IMR-90 (cell line): ENCODE measurements at places on chromosomes 11 and 22. TPM values are rescaled to one million over a fixed set of nuclear protein-coding genes. Genes with fewer than 3 reads are reported as not detected.
A peak's percentile ranks its signal among the peaks of the same experiment; 100 is the strongest.

KCNJ1 gene
- not detected in 2 replicates for polyA plus RNA-seq

ASCL2 gene
- not detected in 2 replicates for polyA plus RNA-seq

DCHS1 gene
- polyA plus RNA-seq, result 3.3 and 3.8 TPM in 2 replicates

SLC22A9 gene
- polyA plus RNA-seq, result not detected in 2 replicates

APOA5 gene
- not detected in 2 replicates for polyA plus RNA-seq

C1QTNF4 gene
- polyA plus RNA-seq, result 0.12 and 0.16 TPM in 2 replicates

MS4A3 gene
- not detected in 2 replicates for polyA plus RNA-seq

SLC22A6 gene
- not detected in 2 replicates for polyA plus RNA-seq

TIGD3 gene
- 0.12 TPM in 1 of 2 replicates, not detected in the other for polyA plus RNA-seq

SMIM38 gene
- 0.05 and 0.07 TPM in 2 replicates for polyA plus RNA-seq

CD6 gene
- polyA plus RNA-seq, result not detected in 2 replicates

CASP1 gene
- 11.1 and 12.5 TPM in 2 replicates for polyA plus RNA-seq

C11orf91 gene
- 0.10 TPM in 1 of 2 replicates, not detected in the other for polyA plus RNA-seq

GNAZ gene
- polyA plus RNA-seq, result 1.5 and 1.7 TPM in 2 replicates

MRTFA gene
- polyA plus RNA-seq, result 17.1 and 17.2 TPM in 2 replicates

STARD10 gene
- polyA plus RNA-seq, result 32.9 and 37.4 TPM in 2 replicates

SGSM1 gene
- not detected in 2 replicates for polyA plus RNA-seq

DNA sequence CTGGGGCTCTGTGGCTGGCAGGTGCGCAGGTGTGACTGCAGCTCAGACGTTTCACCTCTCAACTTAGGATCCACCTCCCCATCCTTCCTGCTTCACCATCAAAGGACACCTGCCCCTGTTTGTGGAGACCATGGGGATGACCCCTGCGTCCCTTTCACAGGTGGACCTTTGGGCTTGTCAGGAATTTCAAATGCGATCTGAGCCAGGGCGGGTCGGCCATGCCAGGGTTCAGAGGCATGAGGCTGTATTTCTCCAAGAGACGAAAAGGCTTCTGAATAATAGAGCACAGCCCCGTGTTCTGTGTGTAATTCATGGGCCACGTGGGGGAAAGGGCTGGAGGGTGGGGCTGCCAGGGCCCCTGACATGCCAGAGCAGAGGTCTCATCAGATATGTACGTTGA is 668.0 kb downstream of the BRD1 start:
- no peaks in the 10 kb centered on the region for H3K4me1 ChIP-seq
- H3K4me3 ChIP-seq, result no peak overlapping the region
- H3K27ac ChIP-seq, result no peak overlapping the region
- no peaks in the 10 kb centered on the region for H3K36me3 ChIP-seq
- H3K27me3 ChIP-seq, result no peaks in the 10 kb centered on the region

DNA sequence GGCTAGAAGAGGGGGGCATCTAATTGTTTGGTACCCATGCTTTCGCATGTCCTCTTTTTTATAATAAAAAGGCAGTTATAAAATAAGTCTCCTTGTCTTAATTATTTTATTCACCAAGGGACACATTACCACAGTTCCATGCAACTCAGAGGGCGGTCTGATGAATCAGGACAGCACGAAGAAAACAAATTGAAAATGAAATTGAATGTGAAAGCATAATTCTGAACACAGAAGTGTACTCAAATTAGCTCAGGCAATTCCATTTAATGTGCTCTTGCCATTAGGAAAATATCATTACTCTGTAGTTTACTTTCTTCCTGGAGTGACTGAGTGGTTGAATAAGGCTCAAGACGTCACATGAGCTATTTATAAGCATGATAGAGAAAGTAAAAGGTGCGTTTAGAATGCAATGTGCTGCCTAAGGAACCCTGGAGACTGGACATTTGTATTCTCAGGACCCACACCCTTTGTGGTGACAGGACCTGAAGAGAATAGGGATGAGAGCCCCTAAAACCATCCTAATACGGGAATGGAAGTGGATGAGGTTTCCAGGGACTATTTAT is 59.6 kb downstream of the MTNR1B start:
- DNase-seq, result no peak
- H3K36me3 ChIP-seq, result no peaks in the 10 kb centered on the region
- no peaks in the 10 kb centered on the region for H3K27me3 ChIP-seq
- peaks cover 4% of the 10 kb centered on the region for H3K4me1 ChIP-seq
- H3K4me3 ChIP-seq, result no peak overlapping the region

GRCh38 chr11:4433856-4434255 is 15.2 kb upstream of the OR52K2 start:
- H3K36me3 ChIP-seq, result no peaks in the 10 kb centered on the region
- H3K4me3 ChIP-seq, result no peak overlapping the region
- no peaks in the 10 kb centered on the region for H3K4me1 ChIP-seq
- H3K27me3 ChIP-seq, result no peaks in the 10 kb centered on the region

GRCh38 chr11:130206141-130206540 is 46.6 kb downstream of the ST14 start:
- no peak for DNase-seq
- H3K27me3 ChIP-seq, result peaks cover 42% of the 10 kb centered on the region
- H3K27ac ChIP-seq, result no peak overlapping the region
- H3K36me3 ChIP-seq, result no peaks in the 10 kb centered on the region
- no peak overlapping the region for H3K4me3 ChIP-seq

DNA sequence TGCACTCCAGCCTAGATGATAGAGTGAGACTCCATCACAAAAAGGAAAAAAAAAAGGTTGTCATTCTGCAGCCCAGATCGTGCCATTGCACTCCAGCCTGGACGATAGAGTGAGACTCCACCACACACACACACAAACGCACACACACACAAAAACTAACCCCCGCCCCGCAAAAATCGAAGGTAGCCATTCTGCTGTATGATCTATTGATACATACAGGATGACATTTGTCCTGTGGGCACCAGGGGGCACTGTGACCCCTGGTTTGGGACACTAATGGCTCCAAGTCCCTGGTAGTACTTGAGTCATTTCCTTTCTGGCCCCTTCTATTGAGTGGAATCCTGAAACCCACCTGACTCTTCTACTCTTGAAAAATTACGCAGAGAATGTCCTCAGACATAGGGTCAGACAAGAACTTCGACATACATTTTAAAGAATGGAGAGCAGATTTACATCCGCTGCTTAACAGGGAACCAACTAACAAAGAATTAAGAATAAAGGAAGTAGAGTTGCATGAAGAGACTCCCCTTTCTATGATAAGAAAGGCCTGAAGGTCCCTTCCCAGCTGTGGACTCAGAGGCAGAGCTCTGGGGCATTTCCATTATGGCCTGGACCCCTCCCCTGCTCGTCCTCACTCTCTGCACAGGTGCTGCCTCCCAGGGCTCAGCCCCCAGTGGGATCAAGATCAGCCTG is 35.0 kb upstream of the PRAME start:
- H3K36me3 ChIP-seq, result no peaks in the 10 kb centered on the region
- H3K4me1 ChIP-seq, result no peaks in the 10 kb centered on the region
- no peak overlapping the region for H3K27ac ChIP-seq
- peak; percentile 53 for DNase-seq

DNA sequence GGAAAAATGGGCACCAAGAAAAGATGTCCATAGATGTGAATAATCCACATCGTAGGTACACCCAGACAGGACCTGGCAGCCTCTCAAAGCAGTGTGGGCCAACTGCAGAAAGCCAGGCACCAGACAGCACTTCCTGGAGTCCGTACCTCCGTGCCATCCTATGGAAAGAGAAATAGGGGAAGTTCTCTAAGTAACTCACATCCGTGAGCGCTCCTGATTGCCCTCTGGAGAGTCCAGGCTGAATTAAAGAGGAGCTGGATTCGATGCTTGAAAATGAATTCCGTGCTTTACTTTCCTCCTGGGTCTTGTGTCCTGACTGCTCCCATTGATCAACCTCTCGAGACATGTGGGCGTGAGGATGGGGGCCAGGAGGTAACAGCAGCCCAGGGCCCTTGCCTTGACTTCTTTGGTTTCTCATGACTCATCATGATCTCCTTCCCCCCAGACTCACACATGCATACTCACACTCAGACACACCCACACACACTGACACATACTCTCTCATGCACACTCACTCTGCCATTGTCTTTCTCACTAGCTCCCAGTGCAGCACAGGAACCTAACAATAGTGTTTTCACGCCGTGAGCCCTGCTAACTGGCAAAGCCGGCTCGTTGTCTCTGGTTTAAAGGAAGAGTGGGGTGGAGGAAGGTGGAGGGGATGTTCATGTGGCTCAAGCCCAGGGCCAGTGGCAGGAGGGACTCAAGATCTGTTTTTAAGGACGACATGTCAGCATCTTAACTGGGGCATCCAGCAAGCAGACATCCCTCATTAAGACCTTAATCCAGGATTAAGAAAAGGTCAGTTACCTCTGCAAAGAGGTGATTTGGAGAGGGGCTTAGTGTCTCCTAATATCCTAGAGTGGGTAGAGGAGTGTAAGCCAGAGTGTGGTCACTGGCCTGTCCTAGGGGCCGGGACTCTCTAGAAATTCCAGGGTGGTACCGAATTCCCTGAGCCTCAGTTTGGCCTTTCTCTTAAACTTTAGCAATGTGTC is 104.2 kb downstream of the SCN3B start:
- H3K4me3 ChIP-seq, result no peak overlapping the region
- H3K4me1 ChIP-seq, result peaks cover 9% of the 10 kb centered on the region
- no peaks in the 10 kb centered on the region for H3K27me3 ChIP-seq
- H3K27ac ChIP-seq, result no peak overlapping the region
- no peaks in the 10 kb centered on the region for H3K36me3 ChIP-seq

DNA sequence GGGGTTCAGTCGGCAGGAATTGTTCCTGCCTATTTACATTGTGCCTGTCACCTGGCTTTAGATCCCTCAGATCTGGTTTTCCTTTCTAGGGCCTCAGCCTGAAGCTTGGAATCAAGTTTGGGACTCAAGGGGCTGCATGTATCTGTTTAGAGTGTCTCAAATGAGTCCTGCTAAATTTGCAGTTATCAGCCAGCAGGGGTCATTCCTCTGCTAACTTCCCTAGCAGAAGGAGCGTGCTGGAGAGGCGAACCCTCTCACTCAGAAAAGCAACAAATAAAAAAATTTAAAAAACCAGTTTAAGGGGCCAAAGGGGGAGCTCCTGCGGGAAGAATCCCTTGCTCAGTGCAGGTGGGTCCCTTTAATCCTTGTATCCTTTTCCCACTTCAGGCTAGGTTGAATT is 1220.2 kb downstream of the JRKL start:
- no peak for DNase-seq
- H3K27me3 ChIP-seq, result no peaks in the 10 kb centered on the region
- H3K4me3 ChIP-seq, result no peak overlapping the region
- no peaks in the 10 kb centered on the region for H3K36me3 ChIP-seq
- H3K4me1 ChIP-seq, result no peaks in the 10 kb centered on the region

DNA sequence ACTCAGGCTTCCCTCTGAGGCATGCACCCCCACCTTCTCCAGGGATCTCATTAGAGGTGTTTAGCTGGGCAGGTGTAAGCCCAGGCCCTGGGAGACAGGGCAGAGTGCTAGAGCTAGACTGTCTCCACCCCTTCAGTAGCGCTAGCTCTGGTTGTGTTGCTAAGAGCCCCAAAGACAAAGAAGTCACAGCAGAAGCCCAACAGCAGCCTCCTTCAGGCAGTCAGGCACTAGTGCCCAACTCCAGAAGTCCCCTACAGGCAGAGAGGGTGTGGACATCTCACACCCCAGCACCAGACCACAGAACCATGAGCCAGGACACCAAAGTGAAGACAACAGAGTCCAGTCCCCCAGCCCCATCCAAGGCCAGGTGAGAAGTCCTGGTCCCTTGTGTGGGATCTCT is at the start of gene CNGA4:
CNGA4 (plus strand) TSS at position 188 of the 400 bp plus-strand sequence; CDS start at position 306, 118 bp downstream.
- H3K27ac ChIP-seq, result no peak within 1 kb of the TSS
- H3K4me1 ChIP-seq, result no peaks in the 10 kb centered on the region
- DNase-seq, result no peak
- no peaks in the 10 kb centered on the region for H3K36me3 ChIP-seq
- H3K27me3 ChIP-seq, result peaks cover 23% of the 10 kb centered on the region
- H3K4me3 ChIP-seq, result no peak within 1 kb of the TSS

GRCh38 chr11:36153551-36153950 is 135.7 kb downstream of the COMMD9 start:
- no peak overlapping the region for H3K4me3 ChIP-seq
- no peak overlapping the region for H3K27ac ChIP-seq
- H3K36me3 ChIP-seq, result no peaks in the 10 kb centered on the region
- peak; percentile 35 for DNase-seq
- peaks cover 15% of the 10 kb centered on the region for H3K4me1 ChIP-seq
- H3K27me3 ChIP-seq, result no peaks in the 10 kb centered on the region

DNA sequence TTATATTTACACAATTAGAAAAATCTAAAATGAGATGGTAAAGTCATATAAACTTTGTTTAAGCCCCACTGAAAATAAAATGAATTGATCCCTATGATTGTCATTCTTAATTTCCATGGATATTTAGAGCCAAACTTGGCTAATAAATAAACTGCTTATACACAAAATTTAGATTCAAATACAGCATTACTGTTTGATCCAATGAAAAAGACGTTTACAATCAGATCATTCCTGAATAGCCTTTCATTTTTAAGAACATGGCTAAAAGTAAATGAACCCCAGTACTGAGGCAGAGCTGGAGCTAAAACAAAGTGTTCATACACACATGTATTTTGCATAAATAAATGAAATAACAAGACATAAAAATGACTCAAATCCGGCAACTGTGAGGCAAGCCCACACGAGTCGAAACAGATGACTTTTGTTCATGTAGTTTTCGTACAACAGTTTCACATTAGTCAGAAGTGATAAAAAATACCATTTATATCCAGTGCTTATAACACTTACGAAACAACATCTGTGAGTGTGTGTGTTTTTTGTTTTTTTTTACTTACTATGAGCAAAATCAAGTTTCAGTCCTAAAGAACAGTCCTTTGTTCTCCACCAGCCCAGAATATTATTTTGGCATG is 386.5 kb downstream of the SOX6 start:
- peak overlapping the region; percentile 69; the same call in 1 of the 2 replicates for H3K27ac ChIP-seq
- H3K27me3 ChIP-seq, result no peaks in the 10 kb centered on the region
- H3K4me1 ChIP-seq, result peaks cover 9% of the 10 kb centered on the region
- peak overlapping the region; percentile 22; the same call in 1 of the 2 replicates for H3K4me3 ChIP-seq
- peak; percentile 91 for DNase-seq
- H3K36me3 ChIP-seq, result peaks cover 2% of the 10 kb centered on the region; the same call in 1 of the 2 replicates

GRCh38 chr22:45150139-45150538 is 13.6 kb upstream of the NUP50 start:
- no peaks in the 10 kb centered on the region for H3K27me3 ChIP-seq
- peaks cover 4% of the 10 kb centered on the region for H3K36me3 ChIP-seq
- peaks cover 12% of the 10 kb centered on the region for H3K4me1 ChIP-seq
- no peak overlapping the region for H3K4me3 ChIP-seq
- H3K27ac ChIP-seq, result peak overlapping the region; percentile 54; the same call in 1 of the 2 replicates

DNA sequence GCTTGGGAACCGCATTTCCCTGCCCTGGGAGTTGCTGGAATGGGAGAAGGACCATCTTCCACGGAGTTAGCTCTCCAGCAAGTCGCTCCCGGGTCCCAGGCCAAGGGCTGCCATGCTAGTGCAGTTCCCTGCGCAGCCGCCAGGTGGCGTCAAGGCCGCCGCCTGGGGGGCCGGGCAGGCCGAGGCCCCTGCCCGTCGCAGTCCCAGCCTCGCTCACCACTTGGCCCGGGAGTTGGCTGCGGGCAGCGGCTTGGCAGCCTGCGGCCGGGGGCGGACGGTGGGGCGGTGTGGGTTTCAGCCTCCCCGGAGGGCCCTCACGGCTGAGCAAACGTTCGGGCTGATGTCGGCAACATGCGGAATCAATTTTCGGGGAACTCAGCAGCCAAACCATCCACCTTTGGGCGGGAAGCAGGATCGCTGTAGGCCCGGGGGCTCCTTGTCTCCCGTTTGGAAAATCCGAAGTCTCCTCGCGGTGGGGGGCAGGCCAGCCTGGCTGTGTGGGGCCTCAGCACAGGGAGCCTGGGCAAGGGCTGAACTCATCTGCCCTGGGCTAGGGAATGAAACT is 415.1 kb downstream of the SOX6 start:
- H3K4me3 ChIP-seq, result no peak overlapping the region
- peaks cover 10% of the 10 kb centered on the region for H3K4me1 ChIP-seq
- no peaks in the 10 kb centered on the region for H3K36me3 ChIP-seq
- DNase-seq, result no peak
- no peak overlapping the region for H3K27ac ChIP-seq

- H3K4me3 ChIP-seq, result no peak overlapping the region
- no peak overlapping the region for H3K27ac ChIP-seq
- DNase-seq, result no peak
- no peaks in the 10 kb centered on the region for H3K4me1 ChIP-seq
- no peaks in the 10 kb centered on the region for H3K27me3 ChIP-seq
Measured at GRCh38 chr11:37978647-37979046, 1380.6 kb upstream of the RAG2 start.
